HFF-Myc (cell line): ENCODE measurements at places on chromosomes 4 and X.

- no peak for DNase-seq
Observed at GRCh38 chr4:7388627-7389026, 46.1 kb downstream of the PSAPL1 start.

DNA sequence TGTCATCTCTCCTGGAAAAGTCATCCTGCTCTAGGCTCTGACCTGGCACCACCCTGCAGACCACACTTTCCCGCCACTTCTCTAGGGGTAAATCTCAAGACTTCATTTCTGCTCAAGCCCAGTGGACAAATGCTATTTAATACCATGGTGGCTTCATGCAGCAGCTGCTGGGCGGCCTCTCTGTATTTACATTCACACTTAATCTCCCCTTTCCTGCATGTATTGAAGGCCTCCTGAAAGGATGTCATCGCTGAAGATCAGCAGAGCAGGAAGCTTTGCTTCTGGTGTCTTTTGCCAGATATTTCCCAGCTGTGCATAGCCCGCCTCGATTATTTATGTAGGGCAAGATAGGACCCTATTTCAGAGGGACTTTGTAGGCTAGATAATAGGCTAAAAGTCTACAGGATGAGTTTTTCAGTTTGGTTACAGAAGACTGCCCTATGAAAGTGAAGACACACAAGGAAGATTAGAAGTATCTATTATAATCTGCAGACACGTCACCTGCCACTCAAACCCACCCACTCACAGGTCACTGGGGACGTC, 17.2 kb downstream of the PROM1 start:
- DNase-seq: no peak

DNA sequence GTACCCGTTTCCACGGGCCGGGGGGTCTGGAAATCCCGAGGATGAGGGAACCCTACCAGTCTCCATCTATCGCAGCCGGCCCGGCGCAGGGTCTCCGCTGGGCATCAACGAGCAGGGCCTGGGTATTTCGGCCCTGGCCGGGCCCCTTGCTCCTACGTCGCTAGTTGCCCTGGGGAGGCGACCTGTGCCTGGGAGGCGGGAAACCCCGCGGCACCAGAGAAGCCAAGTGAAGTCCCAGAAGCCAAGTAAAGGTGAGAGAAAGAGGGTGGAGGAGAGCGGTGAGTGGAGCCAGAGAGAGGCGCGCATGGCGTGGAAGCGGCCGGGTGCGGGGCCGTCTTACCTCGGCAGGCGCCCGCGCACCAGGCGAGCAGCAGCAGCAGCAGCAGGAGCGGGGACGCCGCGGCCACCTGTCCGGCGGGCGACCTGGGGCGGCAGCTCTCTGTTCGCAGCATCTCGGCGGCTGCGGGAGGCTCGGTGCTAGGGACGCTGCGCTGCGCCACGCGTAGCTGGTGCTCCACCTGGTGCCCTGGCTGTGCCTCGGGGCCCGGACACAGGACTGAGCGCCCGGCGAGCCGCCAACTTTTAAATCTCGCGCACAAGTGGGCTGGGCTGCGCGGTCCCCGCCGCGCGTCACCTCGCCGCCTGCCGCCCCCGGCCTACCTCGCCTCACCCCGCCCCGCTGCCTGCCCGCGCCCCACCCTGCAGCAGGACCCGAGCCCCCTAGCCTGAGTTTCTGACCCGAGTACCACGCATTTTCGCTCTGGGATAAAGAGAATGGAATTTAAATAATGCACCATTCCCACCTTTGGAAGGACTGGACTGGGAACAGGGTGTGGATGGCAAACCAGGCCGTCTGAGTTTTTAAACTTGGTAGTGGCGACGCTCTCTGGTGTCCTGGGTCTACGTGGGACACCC, at the start of gene NMU:
NMU (minus strand) TSS at position 558 of the 915 bp plus-strand sequence; CDS start at position 452, 106 bp downstream.
- DNase-seq: no peak

- DNase-seq: no peak
Observed at GRCh38 chrX:77788050-77788449, 2.0 kb upstream of the ATRX start.

- DNase-seq: no peak
Observed at GRCh38 chrX:111244235-111244750, 26.0 kb downstream of the CAPN6 start.

GRCh38 chrX:9279234-9279544, 185.7 kb upstream of the TBL1X start:
- no peak for DNase-seq

DNA sequence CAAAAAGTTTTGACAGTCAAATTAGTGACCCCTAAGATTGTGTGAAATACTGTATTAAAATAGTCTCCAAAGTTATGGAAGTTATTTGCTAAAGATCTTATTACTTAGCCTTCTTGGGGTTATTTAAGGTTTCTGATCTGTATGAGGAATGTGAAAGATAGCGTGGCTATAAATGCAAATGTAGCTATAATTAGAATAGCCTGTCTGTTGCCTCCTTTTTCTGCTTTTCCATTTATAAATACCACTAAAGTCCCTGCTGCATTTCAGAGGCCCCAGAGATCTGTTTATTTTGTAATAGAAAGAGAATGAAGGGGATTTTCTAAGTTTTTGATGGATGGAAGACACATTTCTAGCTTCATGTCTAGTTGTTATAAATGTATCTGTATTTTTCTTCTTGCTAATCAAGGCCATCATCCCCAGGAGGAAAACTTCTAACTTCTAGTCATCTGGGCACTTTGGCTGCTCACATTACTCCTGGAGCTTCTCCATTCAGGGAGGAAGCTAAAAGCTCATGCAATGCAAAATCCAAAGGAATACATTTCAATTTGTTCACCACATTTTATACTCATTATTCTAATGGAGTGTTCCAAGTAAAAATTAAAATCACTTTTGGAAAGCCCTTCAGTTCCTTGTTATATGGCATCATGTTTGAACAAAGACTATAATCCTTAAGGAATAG, 73.9 kb downstream of the INTS12 start:
- DNase-seq: no peak

DNA sequence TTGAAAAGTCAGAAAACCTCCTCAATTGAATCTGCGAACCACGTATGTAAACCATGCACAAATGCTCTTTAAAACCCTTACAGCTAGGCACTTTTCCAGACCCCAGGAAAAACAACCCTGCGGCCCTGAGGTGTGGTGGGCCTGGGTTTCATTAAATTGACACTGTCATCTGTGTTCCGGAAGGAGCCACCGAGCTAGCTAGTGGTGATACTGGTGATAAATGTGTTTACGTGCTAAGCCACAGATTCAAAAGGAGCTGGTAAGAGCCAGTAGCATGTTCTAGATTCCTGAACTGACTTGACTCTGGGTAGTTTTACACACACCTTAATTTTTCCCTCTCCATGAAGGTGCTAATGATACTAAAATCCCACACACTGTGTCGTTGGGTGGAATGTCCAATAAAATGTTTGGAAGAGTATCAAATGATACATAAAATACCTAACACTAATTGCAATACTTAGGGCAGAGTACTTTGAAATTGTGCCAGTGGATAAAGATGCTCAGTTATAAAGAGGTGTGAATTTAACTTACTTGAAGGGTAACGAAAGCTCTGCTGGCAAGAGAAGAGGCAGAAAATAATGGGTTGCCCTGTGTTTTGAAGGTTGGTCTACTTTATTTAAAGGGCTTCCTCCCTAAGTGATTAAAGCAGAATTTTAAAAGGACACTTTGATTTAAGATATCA, 8.5 kb downstream of the SMS start:
- no peak for DNase-seq

GRCh38 chr4:102585329-102585728, 84.2 kb downstream of the NFKB1 start:
- DNase-seq: no peak
